Activated T-cell treated with anti-CD3 and anti-CD28 coated beads, Interleukin-2, amount 50 U/mL, for 72 hours (primary cell): ENCODE measurements at places on chromosomes 2 and 18.

GRCh38 chr18:55539240-55539639, 48.8 kb downstream of the TCF4 start:
- no peak for DNase-seq

DNA sequence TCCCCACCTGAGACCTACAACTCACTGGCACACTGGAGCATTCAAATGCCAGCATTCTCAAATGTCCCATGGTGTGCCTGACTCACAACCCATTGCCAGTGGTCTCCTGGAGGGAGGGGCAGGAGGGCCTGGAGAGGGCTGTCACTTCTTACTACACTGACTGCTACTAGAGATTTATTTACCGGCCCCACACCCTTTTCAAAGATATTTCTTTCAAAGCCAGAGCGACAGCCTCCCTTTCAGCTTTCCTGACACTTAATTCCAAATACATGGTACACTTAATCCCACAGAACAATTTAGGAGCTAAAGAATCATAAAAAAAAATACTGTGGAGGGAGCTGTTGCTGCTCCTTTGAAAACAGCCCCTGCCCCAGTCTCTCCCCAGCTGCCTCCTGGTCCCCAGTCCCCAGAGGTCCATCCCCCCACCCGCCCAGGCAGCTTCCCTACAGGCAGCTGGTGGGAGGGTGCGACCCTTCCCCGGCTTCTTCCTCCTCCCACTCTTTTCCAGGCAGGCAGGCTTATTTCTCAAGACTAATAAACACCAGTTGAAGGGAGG, 129.1 kb upstream of the SMAD2 start:
- no peak for DNase-seq

GRCh38 chr2:8796315-8796848, 41.0 kb downstream of the KIDINS220 start:
- no peak for DNase-seq

DNA sequence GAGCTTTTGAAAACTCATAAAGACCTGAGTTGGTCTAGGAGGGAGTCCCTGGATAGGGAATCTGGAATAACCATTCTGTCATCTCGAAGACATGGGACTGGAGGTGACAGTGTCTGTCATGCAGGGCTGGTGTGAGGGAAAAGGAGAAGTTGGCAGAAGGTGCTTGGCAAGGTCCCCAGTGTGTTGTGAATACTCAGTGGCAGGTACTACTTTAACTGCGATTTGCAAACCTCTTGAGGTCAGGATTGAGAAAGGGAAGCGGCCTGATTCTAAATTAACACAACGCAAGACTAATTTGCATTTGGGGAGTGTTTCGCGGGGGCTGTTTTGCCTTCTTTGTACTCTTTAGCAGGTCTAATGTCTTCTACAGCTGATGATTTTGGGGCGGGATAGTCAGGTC, 77.0 kb upstream of the TMEM200C start:
- no peak for DNase-seq

DNA sequence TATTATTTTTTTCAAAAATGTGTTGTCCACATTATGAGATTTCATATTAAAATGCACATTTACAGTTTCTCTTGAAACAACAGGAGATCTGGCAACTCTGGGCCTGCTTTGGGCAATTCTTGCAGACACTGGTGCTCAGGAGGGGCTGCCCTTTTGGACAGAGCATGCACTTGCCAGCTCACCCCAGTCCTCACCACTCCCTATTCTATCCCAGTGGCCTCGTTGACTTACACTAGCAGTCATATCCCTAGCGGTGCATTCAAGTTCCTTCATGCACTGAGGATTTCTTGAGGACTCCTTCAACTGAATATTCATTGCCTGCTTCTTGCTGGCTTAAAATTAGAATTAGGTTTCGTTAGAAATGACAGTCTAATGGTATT, 87.9 kb upstream of the FHL2 start:
- no peak for DNase-seq

DNA sequence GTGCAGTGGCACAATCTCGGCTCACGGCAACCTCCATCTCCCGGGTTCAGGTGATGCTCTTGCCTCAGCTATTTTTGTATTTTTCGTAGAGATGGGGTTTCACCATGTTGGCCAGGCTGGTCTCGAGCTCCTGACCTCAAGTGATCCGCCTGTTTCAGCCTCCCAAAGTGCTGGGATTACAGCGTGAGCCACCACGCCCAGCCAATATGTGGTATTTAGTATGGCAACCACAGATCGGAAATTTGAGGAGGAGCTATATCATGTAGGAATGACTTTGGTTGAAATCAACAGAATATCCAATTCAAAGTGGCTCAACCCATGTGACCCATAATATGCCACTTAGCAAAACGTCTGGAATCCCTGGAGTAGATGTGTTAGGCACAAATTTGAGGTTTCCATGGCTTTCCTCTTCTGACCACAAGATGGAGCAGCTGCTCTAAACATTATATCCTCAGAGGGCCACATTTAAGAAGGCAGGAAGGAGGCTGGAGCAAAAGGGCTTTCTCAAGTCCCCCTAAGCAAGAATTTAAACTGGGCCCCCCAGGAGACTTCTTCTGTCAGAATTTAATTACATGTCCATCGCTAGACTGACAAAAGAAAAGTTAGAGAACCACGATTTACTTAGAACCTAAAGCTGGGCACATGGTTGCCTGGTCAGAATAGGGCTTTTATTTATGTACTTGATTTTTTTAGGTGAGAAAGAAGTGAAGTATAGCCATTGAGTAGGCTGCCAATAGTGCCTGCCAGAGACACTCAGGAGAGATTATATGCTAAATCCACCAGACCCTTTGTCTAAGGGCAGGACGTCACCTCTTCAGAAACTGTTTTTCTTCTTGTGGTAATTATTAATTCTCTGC, 49.6 kb upstream of the ITSN2 start:
- peak; percentile 29 for DNase-seq

- DNase-seq = no peak
Measured at GRCh38 chr18:35861367-35862118, 110.9 kb upstream of the RMP24 start.

GRCh38 chr2:168459256-168459655, 3.2 kb downstream of the CERS6 start:
- no peak for DNase-seq

GRCh38 chr2:120951693-120952092, 216.0 kb downstream of the GLI2 start:
- no peak for DNase-seq

DNA sequence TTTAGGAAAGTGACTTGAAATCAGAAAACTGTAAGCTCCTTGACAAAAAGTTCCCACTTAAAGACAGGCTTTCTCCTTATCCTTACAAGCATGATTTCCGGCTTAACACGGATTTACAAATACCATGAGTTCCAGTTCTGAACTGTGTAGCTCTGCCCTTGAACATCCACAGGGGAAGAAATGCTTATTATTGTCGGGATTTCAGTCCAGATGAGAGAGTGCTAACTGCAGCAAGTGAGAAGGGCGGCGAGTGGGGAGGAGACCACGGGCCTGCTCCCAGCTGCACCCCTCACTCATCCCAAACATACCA, 73.1 kb downstream of the LRRC30 start:
- no peak for DNase-seq

DNA sequence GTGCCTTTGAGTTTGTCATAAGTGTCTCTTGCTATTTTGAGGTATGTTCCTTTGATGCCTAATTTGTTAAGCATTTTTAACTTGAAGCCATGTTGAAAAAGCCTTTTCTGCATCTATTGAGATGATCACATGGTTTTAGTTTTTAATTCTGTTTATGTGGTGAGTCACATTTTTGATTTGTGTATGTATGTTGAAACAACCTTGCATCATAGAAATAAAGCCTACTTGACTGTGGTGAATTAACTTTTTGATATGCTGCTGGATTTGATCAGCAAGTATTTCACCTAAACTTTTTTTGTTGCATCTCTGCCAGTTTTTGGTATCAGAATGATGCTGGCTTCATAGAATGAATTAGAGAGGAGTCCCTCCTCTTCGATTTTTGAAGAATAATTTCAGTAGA, 469.7 kb downstream of the CDH2 start:
- no peak for DNase-seq

- DNase-seq = no peak
Measured at GRCh38 chr2:42721898-42722297, 42.0 kb downstream of the OXER1 start.
